ENCODE measurements at places on chromosomes 12 and 14. TPM values are rescaled to one million over a fixed set of nuclear protein-coding genes. Genes with fewer than 3 reads are reported as not detected.

The A2ML1 gene
- not detected for total RNA-seq

The FOXN4 gene
- total RNA-seq, result 0.08 TPM

The TSPAN8 gene
- 4.2 TPM for total RNA-seq

The TAS2R9 gene
- total RNA-seq, result not detected

The MYBPC1 gene
- not detected for total RNA-seq

The ARG2 gene
- 1.1 TPM for total RNA-seq

Measured in Panc1 (cell line).